ENCODE measurements at places on chromosomes 6 and 20.

GRCh38 chr20:64105846-64106434 is 1.4 kb downstream of the NPBWR2 start:
- H3K4me1 ChIP-seq = peaks cover 15% of the 10 kb centered on the region
- H3K36me3 ChIP-seq = no peaks in the 10 kb centered on the region
- no peak overlapping the region for H3K4me3 ChIP-seq
- no peak for DNase-seq

DNA sequence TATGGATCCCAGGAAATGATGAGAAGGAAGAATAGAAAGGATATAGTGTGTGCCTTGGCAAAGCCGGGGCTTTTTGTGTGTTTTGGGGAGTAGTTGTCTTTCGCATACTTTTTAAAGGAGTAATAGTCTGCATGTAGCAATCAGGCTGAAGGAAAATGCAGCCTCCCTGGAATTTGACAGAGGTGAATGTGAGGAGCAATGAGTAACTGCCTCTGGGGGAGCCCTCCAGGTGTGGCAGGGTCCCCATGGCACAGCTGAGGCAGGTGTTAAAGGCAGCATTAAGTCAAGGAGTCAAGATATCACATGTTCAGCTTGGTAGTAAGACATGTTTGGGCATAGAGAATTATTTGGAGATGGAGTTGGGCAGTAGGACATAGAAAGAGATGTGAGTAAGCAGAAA is 203.1 kb downstream of the C6orf118 start:
- H3K27ac ChIP-seq = no peak overlapping the region
- H3K36me3 ChIP-seq = no peaks in the 10 kb centered on the region
- no peak for DNase-seq

- no peaks in the 10 kb centered on the region for H3K36me3 ChIP-seq
- no peak overlapping the region for H3K27ac ChIP-seq
- no peaks in the 10 kb centered on the region for H3K27me3 ChIP-seq
- DNase-seq = no peak
Observed at GRCh38 chr20:17014756-17015366, 212.0 kb upstream of the PCSK2 start.

DNA sequence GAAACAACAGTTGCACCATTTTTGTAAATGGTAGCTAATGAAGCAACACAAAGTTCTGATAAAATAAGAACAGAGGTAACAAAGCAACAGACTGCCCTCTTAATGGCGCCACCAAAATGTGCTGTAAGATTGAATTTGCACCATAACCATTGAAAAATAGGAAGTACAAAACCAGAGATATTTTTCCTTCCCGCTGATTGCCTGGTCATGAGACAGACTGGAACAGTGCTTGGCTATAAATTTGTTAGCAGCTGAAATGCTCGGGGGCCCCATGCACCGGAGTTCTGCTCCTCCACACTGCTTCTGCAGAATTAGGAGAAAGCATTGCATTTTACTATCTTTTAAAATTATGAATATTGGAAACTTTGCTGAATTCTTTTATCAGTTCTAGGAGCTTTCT is 164.4 kb upstream of the QKI start:
- H3K27ac ChIP-seq = no peak overlapping the region
- peaks cover 13% of the 10 kb centered on the region for H3K27me3 ChIP-seq
- no peak for DNase-seq
- H3K4me3 ChIP-seq = no peak overlapping the region
- H3K4me1 ChIP-seq = no peaks in the 10 kb centered on the region

DNA sequence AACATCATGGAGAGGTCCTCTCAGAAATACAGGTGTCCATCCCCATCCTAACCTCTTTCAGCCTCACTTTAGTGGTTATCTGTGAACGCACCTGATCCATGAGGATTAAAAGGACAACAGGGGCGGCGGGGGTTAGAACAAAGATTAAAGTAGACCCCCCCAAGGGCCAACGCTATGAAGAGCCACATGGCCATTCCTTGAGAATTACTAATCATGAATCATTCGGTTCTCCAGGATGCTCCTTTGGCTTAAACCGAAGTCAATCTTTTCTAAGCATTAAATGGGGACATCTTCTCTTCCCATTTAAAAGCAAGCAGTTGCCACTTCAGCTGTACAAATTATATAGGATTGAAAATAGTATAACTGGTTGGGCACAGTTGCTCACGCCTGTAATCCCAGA is 212.4 kb downstream of the GMPR start:
- H3K36me3 ChIP-seq = peaks cover 6% of the 10 kb centered on the region
- peaks cover 10% of the 10 kb centered on the region for H3K4me1 ChIP-seq
- H3K27ac ChIP-seq = no peak overlapping the region
- no peak overlapping the region for H3K4me3 ChIP-seq
- no peak for DNase-seq
- no peaks in the 10 kb centered on the region for H3K27me3 ChIP-seq

DNA sequence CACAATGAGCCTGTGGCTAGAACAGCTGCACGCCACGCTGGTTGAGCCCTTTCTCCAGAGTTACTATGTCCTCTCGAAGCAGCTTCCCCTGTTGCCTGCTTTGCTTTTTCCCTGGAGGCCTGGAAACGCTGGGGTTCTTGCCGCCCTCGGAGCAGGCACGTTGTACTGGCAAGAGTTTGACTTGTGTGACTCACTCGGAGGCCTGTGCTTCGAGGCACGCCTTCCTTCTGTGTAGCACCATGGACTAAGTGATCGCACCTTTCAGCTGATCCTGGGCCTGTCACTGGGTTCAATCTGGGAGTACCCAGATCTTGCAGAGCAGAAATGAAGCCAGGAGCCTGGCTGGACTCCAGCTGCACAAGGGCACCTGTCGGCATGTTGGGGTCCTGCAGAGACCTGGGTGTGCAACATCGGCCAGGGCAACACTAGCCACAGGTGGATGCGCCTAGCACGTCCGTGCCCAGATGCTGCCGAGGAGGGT is 5.2 kb downstream of the INSM1 start:
- H3K4me3 ChIP-seq = no peak overlapping the region
- no peak for DNase-seq
- no peak overlapping the region for H3K27ac ChIP-seq
- H3K36me3 ChIP-seq = peaks cover 3% of the 10 kb centered on the region
- peaks cover 9% of the 10 kb centered on the region for H3K4me1 ChIP-seq

DNA sequence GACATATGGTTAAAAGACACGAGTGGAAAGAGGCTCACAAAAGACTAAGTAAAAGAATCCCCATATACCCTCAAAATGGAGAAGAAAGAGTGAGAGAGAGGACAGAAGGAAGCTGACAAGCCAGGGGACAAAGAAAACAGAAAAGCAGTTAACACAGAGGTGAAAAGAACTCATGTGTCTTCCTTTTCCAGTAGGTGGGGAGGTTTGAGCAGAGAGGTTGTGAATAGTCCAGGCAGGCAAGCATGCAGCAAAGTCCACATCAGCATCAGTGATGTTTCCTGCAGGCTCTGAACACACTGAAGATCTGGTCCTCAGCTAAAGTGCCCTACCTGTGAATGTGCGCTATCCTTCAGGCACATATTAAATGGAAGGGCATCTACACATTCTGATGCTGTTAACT is 196.5 kb upstream of the IRAK1BP1 start:
- DNase-seq = no peak
- no peaks in the 10 kb centered on the region for H3K27me3 ChIP-seq
- no peak overlapping the region for H3K27ac ChIP-seq
- H3K4me1 ChIP-seq = no peaks in the 10 kb centered on the region
- no peak overlapping the region for H3K4me3 ChIP-seq

DNA sequence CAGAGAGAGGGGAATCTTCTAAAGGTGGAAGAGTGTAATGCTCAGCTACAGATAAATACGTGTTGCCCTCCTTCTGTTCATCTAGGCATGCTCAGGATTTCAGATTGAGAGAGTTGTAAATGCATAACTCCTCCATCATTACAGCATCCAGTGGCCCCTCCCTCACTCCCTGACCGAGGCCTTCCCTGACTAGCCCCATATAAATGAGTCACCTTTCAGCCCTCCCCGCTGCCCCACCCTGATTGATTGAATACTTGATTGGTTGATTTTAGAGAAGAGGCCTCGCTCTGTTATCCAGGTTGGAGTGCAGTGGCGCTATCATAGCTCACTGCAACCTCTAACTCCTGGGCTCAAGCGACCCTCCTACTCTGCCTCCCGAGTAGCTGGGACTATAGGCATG is 193.7 kb downstream of the EYA2 start:
- H3K4me1 ChIP-seq = no peaks in the 10 kb centered on the region
- peaks cover 5% of the 10 kb centered on the region for H3K27me3 ChIP-seq
- H3K27ac ChIP-seq = no peak overlapping the region
- DNase-seq = no peak

GRCh38 chr6:106547601-106548453 is 81.5 kb downstream of the RTN4IP1 start:
- peaks cover 72% of the 10 kb centered on the region for H3K36me3 ChIP-seq
- no peak for DNase-seq
- H3K27me3 ChIP-seq = no peaks in the 10 kb centered on the region
- no peak overlapping the region for H3K4me3 ChIP-seq

- DNase-seq = no peak
- no peak overlapping the region for H3K4me3 ChIP-seq
- peaks cover 21% of the 10 kb centered on the region for H3K4me1 ChIP-seq
- H3K36me3 ChIP-seq = no peaks in the 10 kb centered on the region
- no peak overlapping the region for H3K27ac ChIP-seq
- no peaks in the 10 kb centered on the region for H3K27me3 ChIP-seq
Observed at GRCh38 chr6:131065824-131066171, 2.8 kb upstream of the EPB41L2 start.

- no peaks in the 10 kb centered on the region for H3K36me3 ChIP-seq
- no peak overlapping the region for H3K27ac ChIP-seq
- H3K4me3 ChIP-seq = no peak overlapping the region
- peaks cover 7% of the 10 kb centered on the region for H3K4me1 ChIP-seq
- H3K27me3 ChIP-seq = peaks cover 28% of the 10 kb centered on the region
- DNase-seq = no peak
Observed at GRCh38 chr20:50012282-50013263, 29.8 kb downstream of the SNAI1 start.

DNA sequence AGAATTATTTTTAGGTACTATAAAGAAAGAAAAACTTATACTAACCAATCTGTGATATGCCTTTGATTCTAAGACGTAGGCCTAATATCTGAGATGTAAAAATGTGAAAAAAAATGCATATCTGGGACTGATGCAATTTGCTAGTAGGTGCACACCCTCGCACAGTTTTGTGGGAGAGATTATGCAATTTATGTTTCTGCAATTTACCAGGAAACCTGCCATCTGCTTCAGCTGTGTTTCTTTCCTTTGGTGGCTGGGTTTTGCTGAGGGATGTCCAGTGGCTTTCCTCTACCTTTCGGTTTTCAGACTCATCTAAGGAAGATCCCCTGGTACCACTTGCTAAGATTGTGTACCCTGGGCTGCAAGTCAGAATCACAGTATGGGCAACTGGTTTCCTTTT is 186.9 kb downstream of the ZFP64 start:
- no peaks in the 10 kb centered on the region for H3K4me1 ChIP-seq
- DNase-seq = no peak
- peaks cover 13% of the 10 kb centered on the region for H3K27me3 ChIP-seq
- no peak overlapping the region for H3K27ac ChIP-seq
- no peaks in the 10 kb centered on the region for H3K36me3 ChIP-seq
- no peak overlapping the region for H3K4me3 ChIP-seq

DNA sequence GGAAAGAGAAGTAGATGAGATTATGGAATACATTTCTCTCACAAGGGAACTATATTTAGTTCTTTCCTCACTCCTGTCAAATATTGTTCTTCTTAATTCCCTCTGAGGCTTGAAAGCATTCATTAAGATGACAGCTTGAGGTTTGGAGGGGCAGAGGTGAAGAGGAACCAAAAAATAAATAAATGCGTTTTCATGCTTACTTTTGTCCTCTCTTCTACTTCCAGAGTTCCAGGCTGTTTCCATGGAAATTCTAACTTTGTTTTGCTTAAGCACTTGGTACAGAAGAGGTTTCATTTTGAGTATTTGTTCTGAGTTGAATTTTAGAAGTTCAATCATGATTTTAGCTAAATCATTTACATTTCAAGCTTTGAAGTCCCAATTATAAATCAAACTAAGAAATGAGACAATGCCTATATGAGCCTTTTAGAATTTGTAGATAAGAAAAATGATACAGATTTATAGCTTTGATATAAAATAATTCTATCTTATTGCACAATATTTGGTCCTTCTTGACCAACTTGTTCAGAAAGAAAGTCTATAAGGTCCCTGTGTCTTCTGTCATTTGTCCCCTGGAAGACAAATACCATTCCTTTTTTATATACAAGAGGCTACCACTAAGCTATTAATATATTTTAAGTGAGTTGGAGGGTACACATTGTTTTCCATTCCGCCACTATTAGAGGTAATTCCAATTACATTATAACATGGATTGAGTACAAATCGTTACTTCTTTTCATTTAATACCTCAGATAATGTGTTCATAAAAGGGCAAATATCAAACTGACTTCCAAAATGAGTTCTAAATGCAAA is 16.3 kb downstream of the RBM24 start:
- no peak overlapping the region for H3K4me3 ChIP-seq
- peaks cover 9% of the 10 kb centered on the region for H3K27me3 ChIP-seq
- H3K27ac ChIP-seq = no peak overlapping the region
- no peak for DNase-seq
- H3K4me1 ChIP-seq = no peaks in the 10 kb centered on the region

GRCh38 chr6:111802720-111803330 is 70.4 kb downstream of the FYN start:
- H3K36me3 ChIP-seq = peaks cover 64% of the 10 kb centered on the region
- H3K27ac ChIP-seq = peak overlapping the region; percentile 100
- DNase-seq = no peak
- H3K27me3 ChIP-seq = no peaks in the 10 kb centered on the region

GRCh38 chr6:28264834-28265401 is 2.0 kb upstream of the ZSCAN26 start:
- H3K4me1 ChIP-seq = peaks cover 14% of the 10 kb centered on the region
- DNase-seq = no peak
- H3K27ac ChIP-seq = no peak overlapping the region
- no peaks in the 10 kb centered on the region for H3K27me3 ChIP-seq
- H3K36me3 ChIP-seq = no peaks in the 10 kb centered on the region
- H3K4me3 ChIP-seq = no peak overlapping the region

GRCh38 chr20:53021934-53022333 is 49.8 kb downstream of the TSHZ2 start:
- no peak for DNase-seq
- peaks cover 35% of the 10 kb centered on the region for H3K4me1 ChIP-seq
- H3K36me3 ChIP-seq = peaks cover 5% of the 10 kb centered on the region
- H3K27ac ChIP-seq = peak overlapping the region; percentile 83
- H3K4me3 ChIP-seq = no peak overlapping the region

DNA sequence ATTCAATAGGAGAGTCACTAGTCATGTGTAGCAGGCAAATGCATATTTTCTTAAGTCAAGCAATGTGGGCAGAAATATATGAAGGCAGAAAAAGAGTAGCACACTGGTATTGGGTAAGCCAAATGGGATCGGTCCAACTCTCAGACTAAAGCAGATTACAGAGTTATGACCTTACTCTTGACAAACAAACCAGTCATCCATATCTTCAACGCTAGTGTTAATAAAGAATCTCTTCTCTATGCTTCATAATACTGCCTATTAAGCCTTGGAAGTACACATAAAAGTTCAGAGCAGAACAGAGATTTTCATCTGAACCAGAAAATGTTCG is 320.2 kb upstream of the JARID2 start:
- H3K36me3 ChIP-seq = no peaks in the 10 kb centered on the region
- H3K27ac ChIP-seq = no peak overlapping the region
- peaks cover 5% of the 10 kb centered on the region for H3K4me1 ChIP-seq
- no peaks in the 10 kb centered on the region for H3K27me3 ChIP-seq
- no peak overlapping the region for H3K4me3 ChIP-seq

GRCh38 chr6:15255481-15255880 is 9.6 kb downstream of the JARID2 start:
- H3K4me1 ChIP-seq = peaks cover 100% of the 10 kb centered on the region
- H3K4me3 ChIP-seq = peak overlapping the region; percentile 6
- H3K36me3 ChIP-seq = peaks cover 46% of the 10 kb centered on the region
- no peak for DNase-seq
- peak overlapping the region; percentile 8 for H3K27ac ChIP-seq
- H3K27me3 ChIP-seq = no peaks in the 10 kb centered on the region

- DNase-seq = peak; percentile 55
- peaks cover 16% of the 10 kb centered on the region for H3K27me3 ChIP-seq
- peaks cover 60% of the 10 kb centered on the region for H3K4me1 ChIP-seq
- peak overlapping the region; percentile 97 for H3K4me3 ChIP-seq
Observed at GRCh38 chr6:45422503-45423110, 44.9 kb upstream of the SUPT3H start.
